Stimulated activated naive CD4-positive, alpha-beta T cell (primary cell): ENCODE measurements at places on chromosomes 12 and 14.
A peak's percentile ranks its signal among the peaks of the same experiment; 100 is the strongest.

GRCh38 chr12:61502179-61502578 lies 758.0 kb upstream of the USP15 start:
- DNase-seq: no peak

DNA sequence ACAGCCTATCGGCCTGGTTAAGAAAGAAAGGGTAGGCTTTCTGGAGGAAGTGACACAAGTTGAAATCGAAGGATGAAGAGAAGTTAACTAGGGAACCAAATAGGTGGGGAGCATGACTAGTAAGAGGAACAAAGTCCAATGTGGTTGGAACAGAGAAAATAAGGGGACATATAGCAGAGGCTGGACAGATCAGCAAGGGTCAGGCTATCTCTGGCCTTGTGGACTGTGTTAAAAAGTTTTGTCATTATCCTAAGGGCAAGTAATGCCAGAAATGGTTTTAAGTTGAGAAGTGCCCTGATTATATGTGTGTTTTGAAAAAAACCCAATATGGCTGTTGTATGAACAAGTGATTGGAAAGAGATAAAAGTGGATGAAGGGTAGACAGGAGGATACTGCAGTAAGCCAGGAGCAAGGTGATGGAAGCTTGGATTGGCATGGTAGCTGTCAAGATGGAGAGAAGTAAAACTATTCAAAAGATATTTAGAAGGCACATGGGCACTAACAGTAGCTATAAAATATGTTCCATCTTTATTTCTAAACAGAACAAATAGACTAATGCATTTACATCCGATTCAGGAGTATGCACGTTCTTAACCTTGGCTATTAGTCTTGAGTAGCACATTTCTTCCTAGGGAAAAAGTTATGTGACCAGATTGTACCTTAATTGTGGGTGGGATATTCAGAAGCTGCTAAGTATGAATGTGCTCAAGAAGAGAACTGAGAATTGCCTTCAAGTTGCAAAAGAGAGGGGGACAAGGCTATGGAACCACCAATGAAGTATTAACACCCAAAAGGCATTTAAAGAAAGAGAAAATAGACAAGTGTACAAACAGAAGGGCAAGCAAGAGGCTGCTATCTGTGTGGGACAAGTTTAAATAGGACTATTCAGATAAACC lies 46.8 kb upstream of the OR5AU1 start:
- DNase-seq: no peak

DNA sequence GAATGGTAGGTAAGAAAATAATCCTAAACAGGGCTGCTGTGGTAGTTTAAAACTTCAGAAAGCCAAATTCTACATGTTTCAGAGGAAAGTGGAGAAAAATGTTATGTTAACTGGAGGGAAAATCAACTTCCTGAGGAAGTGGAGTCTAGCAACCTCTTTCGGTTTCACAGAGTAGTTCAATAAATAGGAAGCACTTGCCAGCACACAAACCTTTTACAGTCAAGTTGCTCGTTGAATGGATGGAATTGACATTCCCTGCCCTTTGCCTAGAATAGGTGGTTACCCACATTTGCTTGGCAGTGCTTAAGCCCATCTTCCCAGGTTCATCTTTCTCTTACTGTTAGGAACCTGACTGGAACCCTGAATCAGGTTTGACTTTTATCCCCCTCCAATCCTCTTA lies 15.9 kb downstream of the ANKRD13A start:
- DNase-seq: no peak

DNA sequence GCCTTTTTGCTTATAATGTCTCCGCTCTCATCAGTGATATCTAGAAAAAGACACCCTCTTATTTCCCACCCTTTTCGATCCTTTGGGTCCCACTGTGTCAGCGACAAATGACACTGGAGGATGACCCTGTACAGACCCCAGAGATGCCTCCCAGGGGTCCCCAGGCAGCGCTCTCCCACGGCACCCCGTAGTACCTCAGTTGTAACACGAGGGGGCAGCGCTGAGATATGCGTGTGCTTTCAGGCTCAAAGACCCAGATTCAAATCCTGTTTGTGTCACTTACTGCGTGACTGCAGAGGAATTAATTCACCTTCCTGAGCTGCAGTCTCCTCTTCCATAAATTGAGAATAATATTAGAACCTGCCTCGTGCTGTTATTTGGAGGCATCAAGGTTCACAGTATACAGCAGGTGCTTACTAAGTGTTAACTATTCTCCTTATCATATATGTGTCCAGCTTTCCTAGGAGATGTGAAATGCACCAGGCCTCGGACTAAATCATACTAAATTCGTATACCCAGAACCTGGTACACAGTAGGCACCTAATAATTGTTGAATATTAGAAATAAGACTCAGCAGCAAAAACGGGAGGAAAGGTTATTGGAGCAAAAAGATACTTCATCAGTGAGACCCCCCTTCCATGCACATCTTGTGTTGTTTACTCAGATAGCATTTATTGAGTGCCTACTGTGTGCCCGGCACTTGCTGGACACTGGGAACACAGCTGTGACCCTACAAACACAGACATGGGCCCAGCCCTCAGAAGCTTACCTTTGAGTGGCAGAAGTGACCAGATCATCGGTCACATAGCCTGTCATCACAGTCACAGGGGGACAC lies 99.9 kb downstream of the PHETA1 start:
- no peak for DNase-seq

GRCh38 chr12:40691913-40692764 lies at the start of gene CNTN1:
TSS of gene CNTN1 (plus strand) at chr12:40692439.
- DNase-seq: no peak

GRCh38 chr12:82803201-82803600 lies 116.5 kb downstream of the TMTC2 start:
- DNase-seq: no peak

- no peak for DNase-seq
These were observed 270.2 kb downstream of the SSPN start for GRCh38 chr12:26465419-26466097.

- DNase-seq: no peak
These were observed 162.4 kb downstream of the RBM19 start for GRCh38 chr12:113803759-113804140.

GRCh38 chr14:73750531-73750901 lies 36.3 kb upstream of the PNMA1 start:
- DNase-seq: no peak

DNA sequence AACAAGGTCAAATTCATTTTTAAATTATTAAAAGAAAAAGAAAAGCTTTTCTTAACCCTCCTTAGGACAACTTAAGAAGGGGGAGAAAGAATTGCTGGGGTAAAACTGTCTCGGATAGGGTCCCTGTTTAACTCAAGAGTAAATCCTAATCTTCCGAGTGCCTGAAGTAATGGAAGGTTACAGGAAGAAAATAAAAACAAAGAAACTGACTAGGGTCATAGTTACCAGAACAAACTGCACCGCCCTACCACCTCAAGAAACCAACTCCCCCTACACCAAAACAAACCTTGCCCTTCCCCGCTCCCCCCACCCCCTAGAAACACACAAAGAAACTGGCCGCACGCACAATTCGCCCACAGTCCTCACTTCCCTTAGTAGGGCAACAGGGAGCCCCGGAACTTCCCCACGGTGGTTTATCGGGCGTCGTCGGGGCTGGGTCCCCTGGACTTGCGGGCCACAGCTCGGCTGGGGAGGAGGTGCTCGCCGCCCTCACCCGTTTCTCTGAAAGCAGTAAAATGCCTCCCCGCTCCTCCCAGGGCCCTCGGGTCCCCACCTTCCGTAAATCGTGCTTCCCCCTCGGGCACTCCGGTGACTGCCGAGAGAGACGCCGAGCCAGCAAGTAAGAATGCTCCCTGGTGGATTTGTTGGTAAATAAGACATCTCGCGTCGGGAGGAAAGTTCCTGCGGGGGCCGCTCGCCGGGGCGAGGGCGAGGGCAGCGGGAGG lies 2.4 kb downstream of the SINHCAF start:
- peak; percentile 67 for DNase-seq

- DNase-seq: no peak
These were observed 73.8 kb downstream of the DIO3 start for GRCh38 chr14:101634850-101635748.

GRCh38 chr12:85424581-85425348 lies 144.7 kb downstream of the ALX1 start:
- DNase-seq: no peak

DNA sequence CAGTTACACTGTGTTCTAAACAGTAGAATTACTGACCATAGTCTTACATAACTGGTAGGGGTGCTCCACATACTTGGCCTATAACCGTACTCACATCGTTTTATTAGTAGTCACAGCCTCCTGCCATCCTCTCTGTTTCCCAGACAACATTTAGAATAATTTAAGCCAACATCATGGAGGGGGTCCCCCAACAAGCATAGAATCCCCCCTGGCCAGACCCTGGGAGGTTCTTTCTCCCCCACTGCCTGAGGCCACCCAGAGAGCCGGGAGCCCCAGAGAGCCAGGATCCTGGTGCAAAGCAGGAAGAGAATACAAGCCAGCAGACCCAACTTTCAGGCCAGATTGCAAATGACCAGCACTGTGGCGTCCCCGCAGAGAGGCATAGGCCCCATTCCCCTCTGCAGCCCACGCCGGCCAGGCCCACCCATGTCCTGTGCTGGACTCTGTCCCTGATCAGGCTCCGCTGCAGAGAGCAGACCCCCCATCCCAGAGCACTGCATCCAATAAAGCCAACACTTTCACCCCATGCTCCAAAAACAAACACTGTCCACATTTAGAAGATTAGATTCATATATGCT lies 195.2 kb downstream of the NTF3 start:
- no peak for DNase-seq

- no peak for DNase-seq
These were observed 29.2 kb downstream of the MDM2 start for GRCh38 chr12:68837215-68837614.

GRCh38 chr14:96415559-96415958 lies 23.6 kb downstream of the AK7 start:
- DNase-seq: no peak

- DNase-seq: no peak
These were observed 63.8 kb upstream of the ACTN1 start for GRCh38 chr14:69042787-69043444.

- no peak for DNase-seq
These were observed 89.6 kb downstream of the TTC7B start for GRCh38 chr14:90726656-90727055.

DNA sequence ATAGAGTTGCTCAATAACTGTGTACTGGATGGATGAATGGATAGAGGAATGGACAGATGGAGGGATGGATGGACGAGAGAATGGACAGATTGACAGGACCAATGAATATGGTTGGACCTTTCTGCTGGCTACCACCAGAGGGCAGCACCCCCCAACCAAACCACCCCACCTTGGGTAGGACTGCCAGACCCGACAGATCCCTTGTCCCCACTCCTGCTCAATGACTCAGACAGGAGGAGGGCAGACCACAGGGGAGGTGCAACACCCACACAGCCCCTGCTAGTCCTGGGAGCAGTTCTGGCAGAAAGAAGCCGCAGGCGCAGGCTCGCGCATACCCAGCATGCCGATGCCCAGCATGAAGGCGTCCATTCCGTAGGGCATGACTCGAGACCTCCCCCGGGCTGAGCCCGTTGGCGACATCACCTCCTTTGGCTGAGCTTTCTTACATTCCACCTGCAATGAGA lies 12.4 kb downstream of the MSI1 start:
- DNase-seq: peak; percentile 56
